ENCODE measurements at places on chromosomes 3 and 15.

DNA sequence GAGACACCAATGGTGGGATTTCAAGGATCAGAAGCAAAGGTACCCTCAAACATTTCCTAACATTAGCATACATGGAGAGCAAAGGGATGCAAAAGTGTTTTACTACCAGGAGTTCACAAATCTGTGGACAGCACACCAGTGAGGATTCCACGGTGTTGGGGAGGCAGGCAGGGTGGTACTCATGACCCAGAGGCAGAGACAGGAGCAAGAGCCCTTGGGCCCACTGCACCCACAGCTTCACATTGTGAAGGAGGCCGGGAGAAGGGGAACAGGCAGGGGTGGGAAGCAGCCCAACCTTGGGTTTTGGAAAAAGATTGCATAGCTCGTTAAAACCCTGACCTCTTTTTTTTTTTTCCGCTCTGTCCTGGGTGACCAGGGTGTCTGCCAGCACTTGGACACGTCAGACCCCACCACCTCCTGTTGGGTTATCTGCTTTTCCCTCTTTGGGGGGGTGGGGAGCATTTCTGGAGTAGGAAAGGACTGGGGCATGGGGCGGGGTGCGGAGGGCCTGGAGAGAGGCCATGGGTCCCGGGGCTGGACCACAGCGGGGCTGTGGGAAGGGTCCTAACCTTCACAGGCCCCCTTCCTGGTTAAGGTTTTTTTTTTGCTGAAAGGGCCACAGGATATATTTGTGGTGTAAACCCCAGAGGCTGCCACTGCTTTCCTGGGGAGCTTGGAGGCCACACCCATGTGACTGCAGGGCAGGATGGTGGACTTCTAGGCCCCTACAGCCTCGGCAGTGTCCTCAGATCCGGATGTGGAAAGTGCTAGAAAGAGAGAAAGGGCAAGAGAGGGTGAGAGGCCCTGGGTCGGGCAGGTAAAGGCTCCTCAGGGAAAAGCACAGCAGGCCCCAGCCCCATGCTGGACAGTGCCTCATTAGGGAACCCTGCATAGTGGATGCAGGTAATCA is 12.5 kb downstream of the SH2D7 start:
- DNase-seq = no peak

- DNase-seq = peak; percentile 22
Observed at GRCh38 chr3:107416138-107416537, 38.9 kb downstream of the CCDC54 start.

GRCh38 chr3:157333551-157333991 is 103.1 kb upstream of the PTX3 start:
- DNase-seq = no peak

- no peak for DNase-seq
Observed at GRCh38 chr3:116002235-116002634, 378.9 kb downstream of the GAP43 start.

DNA sequence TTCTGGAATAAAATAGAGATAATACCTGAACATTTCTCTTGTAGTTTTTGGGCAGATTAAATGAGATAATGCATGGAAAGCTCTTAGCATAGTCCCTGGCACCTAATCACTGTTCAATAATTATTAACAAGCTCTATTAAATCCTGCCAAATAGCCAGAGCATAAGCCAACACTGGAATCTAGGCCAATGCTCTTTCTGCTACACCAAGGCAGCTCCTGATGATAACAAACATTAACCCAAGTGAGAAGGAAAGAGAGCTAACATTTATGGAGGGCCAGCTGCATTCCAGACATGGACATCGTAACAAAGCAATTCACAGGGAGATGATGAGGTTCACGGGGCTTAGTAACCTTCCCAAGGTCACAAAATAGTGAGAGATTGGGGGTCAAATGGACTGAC is 23.3 kb downstream of the LARP6 start:
- no peak for DNase-seq

DNA sequence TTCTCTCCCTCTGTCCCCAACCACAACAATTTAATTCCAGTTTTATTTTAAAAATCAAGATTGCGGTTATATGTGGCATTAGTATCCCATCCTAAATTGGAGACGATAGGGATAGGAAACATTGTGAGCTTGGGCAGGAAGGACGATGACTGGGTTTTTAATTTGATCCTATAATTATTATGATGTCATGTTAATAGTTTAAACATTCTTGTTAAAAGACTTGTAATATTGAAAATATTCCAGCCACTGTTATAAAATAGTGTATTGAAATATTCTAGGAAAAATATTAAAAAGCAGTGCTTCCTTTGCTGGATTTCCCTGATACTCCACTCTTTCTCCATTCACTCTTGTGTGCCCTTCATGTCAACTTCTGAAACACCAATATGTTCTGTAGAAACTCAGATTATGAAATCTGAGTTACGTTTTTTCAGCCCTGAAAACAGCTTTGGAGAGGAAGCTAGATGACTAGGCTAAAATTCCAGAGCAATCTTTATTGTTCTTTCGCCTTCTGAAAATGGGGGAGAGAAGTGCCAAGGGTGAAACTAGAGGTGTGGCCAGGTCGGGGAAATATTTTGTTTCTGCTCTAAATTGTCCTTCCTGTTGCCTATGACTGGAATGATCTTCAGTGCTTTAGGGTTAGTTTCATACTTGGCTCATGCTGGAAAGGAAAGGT is 46.1 kb upstream of the MAP3K13 start:
- DNase-seq = peak; percentile 62

Data from Calu3 (cell line).